Erythroblast (primary cell): ENCODE measurements at places on chromosomes 1 and 21.
A peak's percentile ranks its signal among the peaks of the same experiment; 100 is the strongest.

GRCh38 chr1:112906150-112906698, 49.8 kb downstream of the SLC16A1 start:
- no peak for DNase-seq

DNA sequence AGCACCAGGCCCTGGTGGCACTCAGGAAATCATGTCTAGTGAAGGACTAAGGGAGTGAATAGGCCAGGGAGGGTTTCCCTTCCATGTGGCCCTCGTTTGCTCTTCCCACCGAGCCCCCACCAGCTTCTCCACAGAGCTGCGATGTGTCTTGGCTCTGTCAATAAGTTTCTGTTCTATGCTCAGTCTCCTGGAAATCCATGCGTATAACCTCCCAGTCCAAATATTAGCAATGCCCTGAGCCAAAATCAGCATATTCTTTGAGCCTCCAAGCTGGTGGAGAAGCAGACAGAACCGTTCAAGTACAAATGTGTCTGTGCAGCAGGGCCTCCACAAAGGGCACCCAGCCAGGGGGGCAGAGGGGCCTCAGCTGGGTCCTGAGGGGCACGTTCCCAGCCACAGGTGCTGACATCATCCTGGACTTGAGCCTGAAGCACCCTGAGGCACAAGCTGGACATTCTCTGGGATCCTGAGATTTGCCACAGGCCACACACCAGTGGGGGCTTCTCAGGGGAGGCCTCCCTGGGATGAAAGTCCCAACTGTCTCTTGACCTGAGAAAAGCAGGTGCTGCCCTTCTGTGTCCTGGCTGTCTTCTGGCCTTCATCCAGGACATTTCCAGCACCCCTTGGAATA, 350.5 kb upstream of the VAMP3 start:
- DNase-seq, result no peak

DNA sequence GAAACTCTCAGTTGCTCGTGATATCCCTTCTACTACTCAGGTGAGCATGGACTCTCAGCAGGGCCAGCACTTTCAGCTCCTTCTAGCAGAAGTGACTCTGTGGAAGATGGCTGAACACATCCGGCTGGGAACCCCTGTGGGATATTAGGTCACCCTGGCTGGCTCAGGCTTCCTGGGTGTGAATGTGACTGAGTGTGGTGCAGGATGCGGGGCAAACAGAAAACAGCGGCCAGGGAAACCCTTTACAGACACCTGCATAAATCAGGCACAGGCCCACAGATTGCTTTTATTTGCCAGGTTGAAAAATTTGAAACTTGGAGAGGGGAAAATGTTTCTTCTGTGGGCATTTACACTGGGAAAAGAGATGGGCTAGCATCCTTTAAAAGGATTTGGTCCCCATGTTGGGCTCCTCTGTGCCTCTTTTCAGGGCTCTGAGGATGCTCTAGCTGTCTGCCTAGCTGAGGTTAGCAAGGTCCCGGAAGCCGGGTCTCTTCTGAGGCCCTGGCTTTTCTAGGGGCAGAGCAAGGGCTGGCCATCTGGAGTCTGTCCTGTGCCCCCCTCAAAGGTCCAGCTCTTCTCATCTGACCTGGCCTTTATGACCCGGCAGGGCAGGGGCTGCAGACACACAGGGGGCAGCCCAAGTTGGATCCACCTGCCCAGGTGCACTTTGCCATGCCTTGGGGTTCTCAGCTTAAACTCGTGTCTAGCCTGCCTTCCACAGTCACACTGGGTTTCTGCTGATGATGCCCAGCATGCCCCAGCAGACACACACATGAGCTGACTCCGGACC, 243.0 kb downstream of the SIPA1L2 start:
- no peak for DNase-seq

GRCh38 chr21:39867198-39867650, at the start of gene PCP4:
TSS of gene PCP4 (plus strand) at chr21:39867438. CDS start at chr21:39867502, 64 bp downstream.
- peak; percentile 15 for DNase-seq

DNA sequence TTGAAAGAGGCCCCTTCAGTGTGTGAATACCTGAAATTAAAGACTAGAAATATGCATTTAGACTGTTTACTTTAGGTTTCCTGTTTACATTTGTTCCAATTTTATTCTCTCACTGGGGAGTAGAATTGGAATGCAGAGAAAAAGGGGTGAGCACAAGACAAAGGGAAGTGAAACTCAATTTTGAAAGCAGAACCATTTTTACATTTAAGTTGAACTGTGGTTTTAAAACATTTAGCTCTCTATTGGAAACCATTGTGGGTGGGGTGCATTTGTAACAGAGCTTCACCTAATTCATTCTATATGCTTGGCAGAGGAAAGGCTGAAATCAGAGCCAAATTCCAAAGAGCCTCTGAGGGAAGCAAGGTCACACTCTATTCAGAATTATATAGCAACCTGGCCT, 235.3 kb upstream of the C1orf105 start:
- no peak for DNase-seq

DNA sequence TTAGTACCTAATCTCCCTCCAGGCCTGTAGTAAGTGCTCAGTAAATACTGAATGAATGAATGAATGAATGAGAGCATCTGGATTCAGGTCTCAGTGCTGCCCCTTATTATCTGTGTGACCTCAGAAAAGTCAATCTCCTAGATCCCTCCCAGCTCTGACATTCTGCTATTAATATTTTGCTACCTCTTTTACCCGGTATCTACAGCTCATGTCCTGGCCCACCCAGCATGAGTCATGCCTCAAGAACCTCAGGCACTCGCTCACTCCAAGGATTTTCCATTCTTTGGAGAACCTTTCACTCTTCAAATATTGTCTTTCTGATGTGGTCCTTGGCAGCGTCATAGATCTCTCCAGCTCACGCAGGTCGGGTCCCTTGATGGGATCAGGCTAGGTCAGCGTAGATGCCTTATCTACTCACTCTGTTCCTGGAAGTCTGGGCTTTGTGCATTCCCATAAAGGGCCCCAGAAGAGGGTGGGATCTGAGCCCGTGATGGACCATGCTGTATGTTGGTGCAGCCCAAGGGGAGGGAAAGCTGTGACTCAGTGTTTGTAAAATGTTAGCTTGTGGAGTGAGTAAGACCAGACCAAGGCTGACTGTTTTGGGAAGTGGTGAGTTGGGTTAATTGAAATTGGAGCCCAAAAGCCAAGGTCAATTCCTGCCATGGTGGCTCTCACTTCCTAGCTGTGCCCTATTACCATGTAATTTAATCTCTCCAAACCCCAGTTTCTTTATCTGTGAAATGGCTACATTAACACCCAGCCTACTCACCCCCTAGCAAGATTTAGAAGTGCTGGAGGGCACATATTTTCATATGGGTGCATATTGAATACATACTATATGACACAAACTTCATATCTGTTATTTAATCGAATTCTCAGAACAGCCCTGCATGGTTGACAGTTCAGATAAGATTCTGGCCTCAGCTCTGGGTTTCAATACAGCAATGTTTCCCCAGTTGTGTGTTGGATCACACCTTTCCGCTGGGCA, 214.1 kb upstream of the USP24 start:
- DNase-seq, result no peak

GRCh38 chr1:236143104-236143948, 987 bp downstream of the GPR137B start:
- peak; percentile 42 for DNase-seq

DNA sequence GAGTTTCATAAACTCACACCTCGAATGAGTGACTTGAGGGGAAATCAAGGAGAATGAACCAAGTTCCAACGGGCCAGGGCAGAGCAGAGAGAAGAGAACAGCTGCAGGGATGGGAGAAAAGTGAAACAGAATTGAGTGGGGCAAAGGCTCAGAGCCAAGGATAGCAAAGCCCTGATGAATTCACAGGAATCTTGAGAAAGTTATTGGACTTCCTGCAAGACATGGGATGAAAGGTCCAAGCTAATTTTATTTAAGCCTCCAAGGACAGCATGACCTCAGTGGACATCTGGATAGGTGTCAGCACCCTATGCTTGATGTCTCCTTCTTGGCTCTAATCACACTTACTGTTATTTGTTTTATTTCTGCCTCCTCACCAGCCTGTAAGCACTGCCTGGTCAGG, 43.0 kb upstream of the RAVER2 start:
- DNase-seq, result no peak
